ENCODE measurements at places on chromosomes 5 and 9.

GRCh38 chr9:94128580-94128979 is 44.3 kb downstream of the PTPDC1 start:
- no peak for DNase-seq

GRCh38 chr5:135578685-135579341 is at the start of gene CXCL14:
Gene CXCL14, minus strand, starts transcription at chr5:135578991. Its CDS starts 213 bp downstream, at chr5:135578778.
- no peak for DNase-seq

- DNase-seq = no peak
Observed at GRCh38 chr9:85925493-85925892, 15.5 kb upstream of the NAA35 start.

DNA sequence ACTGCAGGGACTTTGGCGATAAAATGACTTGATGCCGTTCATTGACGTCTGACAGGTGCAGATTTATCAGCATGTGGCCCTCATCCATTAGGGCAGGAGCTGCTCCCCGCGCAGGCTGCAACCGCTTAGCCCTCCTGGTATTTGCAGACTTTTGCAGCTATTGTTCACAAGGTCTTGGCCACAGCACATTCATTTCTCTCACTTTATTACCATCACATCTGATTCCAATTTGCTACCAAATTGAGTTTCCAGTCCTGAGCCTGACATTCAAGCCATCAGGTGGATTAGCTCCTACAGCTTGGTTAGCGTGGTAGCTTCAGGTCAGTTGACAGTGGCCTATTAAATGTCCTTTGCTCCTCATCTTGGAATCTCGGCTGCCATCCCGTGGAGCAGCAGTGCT is 299.2 kb downstream of the CD180 start:
- DNase-seq = no peak
